ENCODE measurements at places on chromosomes 6 and 20.

DNA sequence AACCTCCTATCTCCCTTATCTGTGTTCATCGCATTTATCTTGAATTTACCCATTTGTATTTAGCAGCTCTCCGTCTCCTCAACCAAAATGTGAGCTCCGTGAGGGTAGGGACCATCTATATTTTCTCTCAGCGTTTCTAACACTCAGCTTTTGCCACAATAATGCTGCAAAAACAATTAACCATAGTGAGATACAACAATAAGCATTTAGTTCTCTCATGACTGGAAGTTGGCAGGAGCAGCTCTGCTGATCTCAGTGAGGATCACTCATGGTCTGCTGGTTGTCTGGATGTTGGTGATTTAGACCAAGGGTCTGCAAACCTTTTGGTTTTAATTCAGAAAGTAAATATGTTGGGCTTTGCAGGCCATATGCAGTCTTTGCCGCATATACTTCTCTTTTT is 394.8 kb upstream of the RNF217 start:
- no peak for DNase-seq

DNA sequence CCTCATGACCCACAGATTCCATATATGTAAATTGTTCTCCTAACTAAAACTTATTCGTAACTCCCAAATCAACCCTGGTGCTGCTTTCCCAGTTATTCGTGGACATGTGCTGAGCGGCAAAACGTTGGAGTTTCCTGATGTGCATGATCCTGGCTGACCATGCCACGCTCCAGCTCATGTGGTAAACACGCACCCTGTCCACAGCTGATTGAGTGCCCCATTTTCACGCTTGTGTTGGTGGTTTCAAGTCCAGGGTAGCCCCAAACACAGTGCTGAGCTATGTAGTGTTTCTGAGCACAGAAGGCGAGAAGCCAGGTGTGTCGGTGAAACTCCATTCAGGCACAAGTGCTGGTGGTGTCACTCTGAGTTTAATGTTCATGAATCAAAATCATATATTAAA is 19.1 kb upstream of the FOXC1 start:
- no peak for DNase-seq

GRCh38 chr6:47009583-47009982 is 32.5 kb downstream of the ADGRF1 start:
- DNase-seq, result no peak

- DNase-seq, result peak; percentile 73
These were observed 94.0 kb downstream of the ZMYND8 start for GRCh38 chr20:47262365-47263013.

GRCh38 chr6:83514466-83514865 is 2.1 kb downstream of the PRSS35 start:
- DNase-seq, result no peak

- no peak for DNase-seq
These were observed 100.0 kb downstream of the VEGFA start for GRCh38 chr6:43869792-43870659.

GRCh38 chr20:4509825-4510522 is 211.7 kb upstream of the PRND start:
- DNase-seq, result no peak

DNA sequence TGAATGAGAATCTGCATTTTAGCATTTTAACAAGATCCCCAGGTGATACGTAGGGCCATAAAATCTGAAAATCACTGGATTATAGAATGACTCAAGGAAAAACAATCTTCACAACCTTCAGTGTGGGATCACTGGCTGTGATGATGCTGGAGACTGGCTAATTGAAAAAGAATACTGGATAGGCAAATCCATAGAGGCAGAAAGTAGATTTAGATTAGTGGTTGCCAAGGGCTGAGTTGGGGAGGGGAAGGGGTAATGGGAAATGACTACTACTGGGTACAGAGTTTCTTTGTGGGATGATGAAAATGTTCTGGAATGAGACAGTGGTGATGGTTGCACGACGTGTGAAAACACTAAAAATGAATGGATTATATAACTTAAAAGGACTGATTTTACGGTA is 84.1 kb downstream of the CDK19 start:
- no peak for DNase-seq

DNA sequence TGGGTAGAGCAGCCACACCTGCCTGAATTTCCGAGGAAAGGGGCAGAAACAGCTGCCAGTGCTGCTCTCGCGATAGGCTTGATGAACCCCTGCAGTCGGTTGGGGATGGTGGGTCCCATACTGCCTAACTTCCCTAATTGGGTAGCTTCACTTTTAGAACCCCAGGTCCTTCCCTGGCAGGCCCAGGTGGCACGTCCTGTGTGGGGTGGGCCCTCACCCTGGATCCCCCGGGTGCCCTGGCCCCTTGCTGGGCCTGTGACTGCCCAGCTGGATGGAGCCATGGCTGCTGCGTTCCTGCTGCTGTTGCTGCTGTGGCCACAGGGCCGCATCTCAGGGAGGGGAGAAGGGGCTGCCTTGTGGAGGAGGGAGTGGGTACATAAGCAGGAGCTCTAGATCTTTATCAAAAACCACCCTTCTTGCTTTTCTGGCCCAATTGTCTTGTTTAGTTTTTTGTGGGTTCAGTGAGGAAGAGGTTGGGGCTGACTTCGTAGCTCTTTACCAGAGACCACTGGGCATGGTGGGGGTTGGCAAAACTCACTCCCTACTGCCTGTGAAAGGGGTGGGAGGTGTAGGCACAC is 19.2 kb downstream of the TREML4 start:
- DNase-seq, result no peak

DNA sequence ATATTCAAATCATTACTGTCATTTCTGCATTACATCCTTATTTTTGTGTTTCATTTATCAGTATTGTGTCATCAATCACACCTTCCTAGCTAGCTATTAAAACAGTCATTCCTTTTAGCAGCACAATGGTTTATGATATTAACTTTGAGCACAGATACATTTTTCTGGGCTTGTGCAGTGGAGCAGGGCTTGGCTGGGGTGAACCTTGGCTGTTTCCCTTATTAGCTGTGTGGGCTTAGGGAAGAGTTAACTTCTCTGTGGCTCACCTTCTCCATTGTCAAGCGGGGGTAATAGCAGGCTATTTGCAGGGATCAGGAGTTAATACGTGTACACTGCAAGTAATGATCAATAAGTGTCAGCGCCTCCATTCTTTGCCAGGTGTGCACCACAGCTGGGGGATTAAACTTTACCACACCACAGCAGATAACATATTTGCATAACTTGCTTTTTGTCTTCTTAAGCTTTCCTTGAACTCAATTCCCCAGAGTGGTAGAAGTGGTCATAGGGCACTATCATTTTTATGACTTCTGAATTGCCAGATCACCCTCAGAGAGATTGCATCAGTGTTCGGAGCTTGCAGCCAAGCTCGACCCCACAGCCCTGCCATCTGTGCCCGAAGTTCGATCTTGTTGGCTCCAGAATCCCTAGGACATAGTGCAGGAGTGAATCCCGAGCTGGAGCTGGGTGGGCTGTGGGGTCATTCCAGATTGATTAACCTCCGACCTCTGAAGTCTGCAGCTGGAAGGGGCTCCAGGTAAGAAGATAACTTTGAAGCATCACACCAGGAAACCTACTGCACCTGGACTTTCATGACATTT is 1.5 kb upstream of the PYGB start:
- DNase-seq, result no peak

GRCh38 chr6:35681298-35681697 is 7.4 kb downstream of the FKBP5 start:
- DNase-seq, result no peak

GRCh38 chr20:50163570-50164317 is 10.2 kb upstream of the PEDS1 start:
- DNase-seq, result no peak

DNA sequence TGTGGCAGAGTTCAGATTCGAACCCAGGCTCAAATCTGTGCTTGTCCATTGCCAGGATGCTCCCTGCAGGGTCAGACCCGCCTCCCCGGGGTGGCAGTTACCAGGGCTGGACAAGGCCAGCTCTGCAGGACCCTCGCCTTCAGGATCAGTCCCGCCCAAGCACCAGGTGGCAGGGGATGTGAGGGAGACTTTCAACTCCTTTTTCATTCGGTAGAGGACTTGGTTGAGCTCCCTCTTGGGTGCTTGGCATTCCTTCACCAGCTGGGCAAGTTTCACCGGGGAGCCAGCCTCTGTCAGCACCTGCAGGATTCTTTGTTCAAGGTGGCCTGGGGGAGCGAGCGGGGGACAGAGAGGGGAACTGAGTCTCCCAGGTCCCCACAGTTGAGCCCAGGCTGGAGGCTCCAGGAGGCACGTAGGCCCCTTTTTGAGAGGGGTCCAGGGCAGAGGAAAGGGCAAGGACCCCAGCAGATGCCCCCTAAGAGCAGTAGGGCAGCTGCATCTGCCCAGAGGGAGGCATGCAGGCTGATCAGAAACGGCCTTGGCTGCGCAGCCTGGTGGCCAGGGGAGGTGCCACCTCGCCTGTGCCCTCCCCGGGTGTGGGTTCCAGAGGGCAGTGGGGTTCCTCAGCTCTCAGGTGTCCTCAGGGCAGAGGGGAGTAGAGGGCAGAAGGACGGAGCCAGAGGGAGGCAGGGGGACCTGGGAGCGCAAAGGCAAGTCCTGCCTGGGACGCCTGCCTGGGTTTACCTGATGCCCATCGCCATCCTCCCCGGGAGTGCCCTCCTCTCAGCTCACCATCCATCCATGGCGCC is 3.9 kb downstream of the ZBP1 start:
- no peak for DNase-seq

Measured in WERI-Rb-1 (cell line).